Kidney (tissue), 22 donors: ENCODE measurements at places on chromosomes 7 and 10. TPM values are rescaled to one million over a fixed set of nuclear protein-coding genes. Genes with fewer than 3 reads are reported as not detected.

The HYAL4 gene
- not detected for total RNA-seq

The HMX3 gene
- not detected for total RNA-seq

The SEMA3C gene
- 17.2 TPM for total RNA-seq

The MSMB gene
- not detected for total RNA-seq

The MAGI2 gene
- total RNA-seq = 9.0 TPM

The NODAL gene
- not detected for total RNA-seq

The MORN4 gene
- total RNA-seq = 9.1 TPM

The ZEB1 gene
- 43.0 TPM for total RNA-seq

DNA sequence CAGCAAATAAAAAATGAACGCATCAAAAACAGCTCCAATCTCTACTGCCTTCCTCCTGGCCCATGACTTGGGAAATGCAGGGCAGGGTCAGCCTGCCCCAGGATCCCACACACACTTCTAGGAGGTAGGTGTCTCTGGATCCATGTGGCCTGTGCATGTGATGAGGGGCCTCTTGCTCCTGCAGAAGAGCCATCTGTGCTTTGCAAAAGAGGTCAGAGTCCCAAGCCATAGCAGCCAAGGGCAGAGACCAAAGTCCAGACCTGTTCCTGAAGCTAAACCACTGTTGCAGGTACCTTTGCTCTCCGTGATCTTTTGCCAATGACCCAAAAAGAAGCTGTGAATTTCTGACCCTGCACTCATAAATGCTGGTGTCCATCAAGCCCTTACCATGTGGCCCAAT is 57.1 kb downstream of the KCNMA1 start:
- no peaks in the 10 kb centered on the region for H3K4me1 ChIP-seq
- H3K27me3 ChIP-seq = no peaks in the 10 kb centered on the region
- no peaks in the 10 kb centered on the region for H3K36me3 ChIP-seq
- no peak for DNase-seq
- H3K27ac ChIP-seq = no peak overlapping the region

GRCh38 chr10:71727105-71727737 is 7.6 kb upstream of the C10orf105 start:
- peak overlapping the region; percentile 58 for H3K27ac ChIP-seq
- no peaks in the 10 kb centered on the region for H3K27me3 ChIP-seq
- no peak for DNase-seq
- no peaks in the 10 kb centered on the region for H3K36me3 ChIP-seq

DNA sequence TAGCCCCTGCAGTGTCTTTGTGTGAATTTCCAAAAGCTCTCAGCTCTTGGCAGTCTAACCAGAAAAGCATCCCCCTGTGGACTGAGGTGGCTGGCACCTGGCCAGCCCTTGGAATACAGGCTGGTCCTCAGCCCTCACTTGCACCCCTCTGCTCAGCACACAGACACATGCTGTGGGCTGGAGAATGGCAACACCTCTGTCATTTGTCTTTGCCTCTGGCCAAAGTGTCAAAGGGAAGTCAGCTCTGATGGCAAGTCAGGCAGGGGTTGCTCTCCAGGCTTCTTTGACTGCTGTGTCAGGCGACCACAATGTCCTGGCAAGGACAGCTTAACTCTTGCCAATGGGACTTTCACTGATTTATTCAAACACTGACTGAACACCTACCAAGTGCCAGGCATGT is 724.8 kb downstream of the INHBA start:
- no peak overlapping the region for H3K4me3 ChIP-seq
- no peaks in the 10 kb centered on the region for H3K4me1 ChIP-seq
- no peaks in the 10 kb centered on the region for H3K36me3 ChIP-seq
- no peak overlapping the region for H3K27ac ChIP-seq
- DNase-seq = no peak
- no peaks in the 10 kb centered on the region for H3K27me3 ChIP-seq

GRCh38 chr10:133199992-133200611 is 29.9 kb upstream of the UTF1 start:
- H3K4me3 ChIP-seq = no peak overlapping the region
- peak; percentile 66 for DNase-seq
- no peaks in the 10 kb centered on the region for H3K4me1 ChIP-seq
- no peaks in the 10 kb centered on the region for H3K27me3 ChIP-seq
- H3K27ac ChIP-seq = no peak overlapping the region
- no peaks in the 10 kb centered on the region for H3K36me3 ChIP-seq

DNA sequence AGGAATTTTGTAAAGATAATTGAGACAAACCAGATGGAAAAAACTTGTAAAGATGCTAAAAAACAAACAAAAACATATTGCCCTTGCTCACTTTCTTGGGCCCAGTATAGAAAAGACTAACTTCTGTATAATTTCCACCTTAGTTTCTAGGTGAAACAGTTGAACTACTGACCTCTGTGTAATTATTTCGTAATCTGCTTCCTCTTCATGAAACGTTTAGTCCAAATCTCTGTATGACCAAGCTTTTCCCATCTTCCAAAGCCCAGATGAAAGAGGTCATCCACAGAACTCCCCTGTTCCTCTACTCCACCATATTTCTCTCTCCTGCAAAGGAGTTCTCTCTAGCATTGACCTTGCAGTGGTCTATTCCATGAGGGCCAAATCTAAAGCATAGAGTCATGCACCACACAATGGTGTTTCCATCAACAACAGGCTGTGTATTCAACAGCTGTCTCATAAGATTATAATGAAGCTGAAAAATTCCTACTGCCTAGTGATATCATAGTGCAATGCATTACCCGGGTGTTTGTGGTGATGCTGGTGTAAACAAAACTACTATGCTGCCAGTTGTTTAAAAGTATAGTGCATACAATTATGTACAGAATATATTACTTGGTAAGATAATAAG is 647.6 kb downstream of the TNS3 start:
- H3K4me1 ChIP-seq = peaks cover 7% of the 10 kb centered on the region
- DNase-seq = no peak
- no peaks in the 10 kb centered on the region for H3K27me3 ChIP-seq
- H3K4me3 ChIP-seq = no peak overlapping the region
- no peak overlapping the region for H3K27ac ChIP-seq
- H3K36me3 ChIP-seq = no peaks in the 10 kb centered on the region

DNA sequence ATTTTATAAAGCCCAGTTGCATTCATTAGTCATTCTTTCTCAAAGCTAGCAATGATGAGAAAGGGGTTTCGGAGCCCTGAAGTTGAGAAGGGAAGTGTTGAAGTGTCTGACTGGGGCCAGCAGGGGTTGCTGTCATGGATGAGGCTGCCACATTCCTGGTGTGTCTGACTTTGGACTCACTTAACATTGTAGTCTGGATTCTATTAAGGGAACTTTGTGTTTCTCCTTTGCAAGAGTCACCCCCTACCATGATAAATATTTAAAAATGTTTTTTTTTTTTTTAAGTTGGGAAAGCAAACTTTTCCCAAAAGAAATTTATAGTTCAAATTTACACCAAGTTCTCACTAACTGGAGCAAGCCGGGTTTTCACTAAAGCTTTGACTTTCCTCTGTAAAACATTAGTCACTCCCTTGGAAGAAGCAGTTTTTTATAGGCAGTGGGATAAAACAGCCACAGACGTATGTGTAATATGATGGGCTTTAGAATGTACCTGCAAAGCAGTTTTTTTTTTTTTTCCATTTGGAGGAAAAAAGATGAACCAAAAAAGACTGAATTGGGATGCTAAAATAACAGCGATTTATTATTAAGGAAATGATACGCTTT is 243.6 kb downstream of the TWIST1 start:
- no peaks in the 10 kb centered on the region for H3K36me3 ChIP-seq
- H3K27me3 ChIP-seq = no peaks in the 10 kb centered on the region
- no peaks in the 10 kb centered on the region for H3K4me1 ChIP-seq

- no peaks in the 10 kb centered on the region for H3K4me1 ChIP-seq
- H3K36me3 ChIP-seq = no peaks in the 10 kb centered on the region
- no peak overlapping the region for H3K4me3 ChIP-seq
- H3K27me3 ChIP-seq = no peaks in the 10 kb centered on the region
- H3K27ac ChIP-seq = no peak overlapping the region
- no peak for DNase-seq
These were observed 8.6 kb upstream of the GRID2IP start for GRCh38 chr7:6559896-6560295.

GRCh38 chr10:79137826-79138225 is 69.1 kb downstream of the ZMIZ1 start:
- H3K27me3 ChIP-seq = no peaks in the 10 kb centered on the region
- H3K36me3 ChIP-seq = peaks cover 10% of the 10 kb centered on the region
- peak overlapping the region; percentile 74 for H3K27ac ChIP-seq
- peaks cover 43% of the 10 kb centered on the region for H3K4me1 ChIP-seq

GRCh38 chr7:139973101-139974050 is 89.4 kb downstream of the PARP12 start:
- DNase-seq = no peak
- H3K27me3 ChIP-seq = no peaks in the 10 kb centered on the region
- no peak overlapping the region for H3K27ac ChIP-seq
- no peaks in the 10 kb centered on the region for H3K4me1 ChIP-seq
- no peaks in the 10 kb centered on the region for H3K36me3 ChIP-seq
